ENCODE measurements at places on chromosomes 5 and 9.

DNA sequence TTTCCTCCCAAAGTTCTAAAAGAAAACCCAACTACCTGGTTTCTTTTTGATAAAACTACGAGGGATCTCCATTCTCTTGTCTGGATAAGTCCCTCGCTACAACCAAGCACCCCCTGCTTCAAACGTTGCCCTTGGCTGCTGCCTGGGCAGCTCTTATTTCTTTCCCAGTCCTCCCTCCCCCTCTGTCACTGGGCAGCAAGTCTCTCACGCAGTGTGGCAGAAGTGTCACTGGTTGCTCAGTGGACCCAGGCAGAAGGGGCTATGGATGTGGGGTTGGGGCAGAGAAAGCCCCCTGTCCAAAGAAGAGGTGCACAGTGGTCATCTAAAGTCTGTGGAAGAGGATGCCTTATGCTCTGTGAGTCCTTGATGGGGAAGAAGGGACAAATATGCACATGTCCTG is 7.2 kb upstream of the SMIM32 start:
- DNase-seq, result no peak

DNA sequence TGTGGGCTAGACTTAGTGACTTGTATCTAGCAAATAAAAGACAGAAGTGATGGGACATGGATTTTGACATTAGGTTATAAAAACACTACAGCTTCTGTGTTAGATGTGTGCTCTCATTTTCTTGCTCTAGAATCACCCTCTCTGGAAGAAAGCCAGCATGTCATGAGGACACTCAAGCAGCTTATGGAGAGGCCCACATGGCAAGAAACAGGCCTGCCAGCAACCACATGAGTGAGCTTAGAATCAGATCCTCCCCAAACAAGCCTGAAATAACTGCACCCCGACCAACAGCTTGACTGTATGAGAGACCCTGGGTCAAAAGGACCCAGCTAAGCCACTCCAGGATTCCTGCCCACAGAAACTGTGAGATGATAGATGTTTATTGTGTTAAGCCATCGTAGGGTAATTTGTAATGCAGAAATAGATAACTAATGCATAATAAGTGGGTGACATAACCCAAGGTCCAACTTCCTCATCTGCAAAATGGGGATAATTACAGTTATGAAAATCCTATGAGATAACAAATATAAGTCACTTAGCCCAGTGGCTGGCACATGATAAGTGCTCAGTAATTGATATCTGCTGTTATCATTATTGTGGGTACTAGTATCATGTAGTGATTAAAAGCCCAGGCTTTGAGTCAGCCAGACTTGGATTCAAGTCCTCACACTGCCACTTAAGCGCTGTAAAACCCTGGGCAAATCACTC is 86.5 kb downstream of the KLHL3 start:
- no peak for DNase-seq

GRCh38 chr9:71285191-71285656 is 163.8 kb upstream of the TRPM3 start:
- DNase-seq, result no peak

GRCh38 chr5:57338068-57338867 is 144.3 kb downstream of the ACTBL2 start:
- no peak for DNase-seq

DNA sequence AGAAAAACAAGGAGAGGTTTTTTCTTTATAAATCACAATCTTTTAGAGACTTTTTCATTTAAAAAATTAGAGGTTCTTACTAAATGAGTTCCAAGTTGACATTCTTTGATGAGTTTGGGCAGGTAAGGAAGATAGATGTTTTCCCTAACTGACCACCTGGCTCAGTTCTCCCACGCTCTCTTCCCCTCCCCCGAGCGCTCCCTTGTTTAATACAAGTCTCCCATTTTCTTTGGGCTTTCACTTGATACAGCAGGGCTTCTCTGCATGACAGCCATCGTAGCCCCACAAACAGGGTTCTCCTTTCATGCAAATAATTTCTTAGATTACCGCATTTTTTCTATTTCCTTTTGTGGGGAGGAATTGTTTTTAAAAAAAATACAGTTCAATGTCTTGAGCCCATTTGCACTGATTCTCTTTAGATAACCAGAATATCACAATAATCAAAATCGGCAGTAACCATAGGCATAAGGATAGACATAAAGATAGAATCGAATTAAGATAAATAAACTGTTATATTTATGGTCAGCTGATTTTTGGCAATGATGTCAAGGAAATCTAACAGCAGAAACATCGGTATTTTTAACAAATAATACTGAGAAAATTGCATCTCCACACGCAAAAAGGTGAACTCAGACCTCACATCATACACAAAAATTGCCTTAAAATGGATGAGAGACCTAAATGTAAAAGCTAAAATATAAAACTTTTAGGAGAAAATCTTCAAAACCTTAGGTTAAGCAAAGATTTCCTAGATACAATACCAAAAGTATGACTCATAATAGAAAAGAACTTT is 325.4 kb downstream of the PIK3R1 start:
- DNase-seq, result no peak

GRCh38 chr9:87569518-87569917 is 71.9 kb downstream of the DAPK1 start:
- DNase-seq, result no peak

- DNase-seq, result no peak
Measured at GRCh38 chr9:106615118-106615889, 247.7 kb upstream of the ZNF462 start.

- no peak for DNase-seq
Measured at GRCh38 chr5:134547066-134547465, 21.6 kb downstream of the JADE2 start.

DNA sequence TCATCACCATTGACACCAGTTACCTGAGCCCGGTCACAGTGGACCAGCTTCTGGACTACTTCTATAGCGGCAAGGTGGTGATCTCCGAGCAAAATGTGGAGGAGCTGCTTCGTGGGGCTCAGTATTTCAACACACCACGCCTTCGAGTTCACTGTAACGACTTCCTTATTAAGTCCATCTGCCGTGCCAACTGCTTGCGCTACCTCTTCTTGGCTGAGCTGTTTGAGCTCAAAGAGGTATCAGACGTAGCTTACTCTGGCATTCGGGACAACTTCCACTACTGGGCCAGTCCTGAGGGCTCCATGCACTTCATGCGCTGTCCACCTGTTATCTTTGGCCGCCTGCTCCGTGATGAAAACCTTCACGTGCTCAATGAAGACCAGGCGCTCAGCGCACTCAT is 520 bp downstream of the CCIN start:
- DNase-seq, result no peak

DNA sequence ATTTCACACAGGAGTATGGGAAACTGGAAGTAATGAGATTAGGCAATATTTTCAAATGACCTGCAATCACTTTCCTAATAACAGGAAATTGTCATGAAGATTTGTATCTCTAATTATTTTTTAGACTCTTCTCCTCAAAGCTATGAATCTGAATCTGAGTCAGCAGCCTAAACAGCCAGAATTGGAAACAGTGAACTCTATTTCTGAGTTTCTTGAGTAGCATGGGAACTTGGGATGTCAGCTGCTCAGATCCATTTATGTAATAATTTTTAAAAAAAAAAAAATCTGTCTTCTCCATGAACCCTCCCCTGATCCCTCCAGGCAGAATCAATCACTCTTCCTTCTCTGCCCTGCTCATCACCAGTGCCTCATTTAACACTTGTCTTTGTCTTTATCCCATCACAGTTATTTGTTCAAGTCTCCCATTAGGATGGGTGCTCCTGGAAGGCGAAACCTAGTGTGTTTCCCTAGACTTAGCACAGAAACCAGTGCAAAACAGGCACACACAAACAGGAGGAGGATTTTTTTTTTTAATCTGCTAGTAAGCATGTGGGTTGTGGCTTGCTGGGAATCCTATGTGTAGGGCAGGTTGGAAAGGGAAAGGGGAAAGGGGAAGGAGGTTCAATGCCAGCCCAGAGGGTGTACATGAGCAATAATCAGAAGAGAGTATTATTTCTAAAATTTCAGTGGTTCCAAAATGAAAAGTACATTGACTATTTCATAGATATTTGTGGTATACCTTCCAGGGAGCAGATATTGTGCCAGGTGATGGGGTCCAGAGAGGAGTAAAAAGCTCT is 186.8 kb downstream of the TTLL11 start:
- no peak for DNase-seq

DNA sequence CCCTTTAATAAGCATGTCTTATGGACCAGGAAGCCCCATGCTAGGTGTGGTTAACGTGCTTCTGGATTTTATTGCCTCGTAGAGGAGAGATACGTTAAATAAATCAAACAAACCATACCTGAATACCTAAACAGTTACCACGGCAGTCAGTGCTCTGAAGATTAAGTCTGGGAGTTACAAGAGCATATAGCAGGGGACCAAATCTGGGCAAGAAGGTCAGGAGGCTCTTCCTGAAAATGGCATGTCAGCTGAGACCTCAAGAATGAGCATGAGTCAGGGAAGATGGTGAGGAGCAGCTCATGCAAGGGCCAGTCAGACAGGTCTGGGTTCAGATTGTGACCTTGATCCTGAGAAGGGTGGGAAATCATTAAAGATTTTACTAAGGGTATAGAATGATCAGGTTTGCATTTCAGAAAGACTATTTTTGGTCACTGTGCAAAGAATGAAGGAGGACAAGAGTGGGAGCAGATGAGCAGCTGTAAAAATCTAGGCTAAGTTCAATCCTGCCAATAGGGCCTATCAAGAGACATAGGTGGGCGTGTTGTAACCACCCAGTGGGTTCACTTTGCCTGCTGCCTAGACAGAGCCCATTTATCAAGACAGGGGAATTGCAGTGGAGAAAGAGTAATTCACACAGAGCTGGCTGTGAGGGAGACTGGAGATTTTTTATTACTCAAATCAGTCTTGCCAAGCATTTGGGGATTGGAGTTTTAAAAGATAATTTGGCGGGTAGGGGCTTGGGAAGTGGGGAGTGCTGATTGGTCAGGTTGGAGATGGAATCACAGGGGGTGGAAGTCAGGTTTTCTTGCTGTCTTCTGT is 4.8 kb upstream of the ZNF366 start:
- DNase-seq, result no peak

DNA sequence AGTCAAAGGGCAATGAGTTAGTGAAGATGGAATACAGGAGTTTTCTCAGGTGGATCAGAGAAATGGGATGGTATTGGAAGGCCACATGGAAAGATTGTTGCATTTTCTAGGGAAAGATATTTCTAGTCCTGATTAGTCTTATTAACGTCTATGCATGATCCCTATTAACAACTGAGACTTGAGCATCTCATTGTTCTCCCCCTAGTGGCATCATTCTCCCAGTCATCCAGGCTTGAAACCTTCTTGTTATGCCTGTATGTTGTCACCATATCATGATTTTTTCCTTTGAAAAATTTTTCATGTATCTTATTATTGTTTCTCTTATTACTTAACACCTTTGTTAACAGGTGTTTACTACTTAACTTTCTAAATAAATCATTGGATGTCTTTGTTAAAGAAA is 34.4 kb downstream of the KIF2A start:
- no peak for DNase-seq

DNA sequence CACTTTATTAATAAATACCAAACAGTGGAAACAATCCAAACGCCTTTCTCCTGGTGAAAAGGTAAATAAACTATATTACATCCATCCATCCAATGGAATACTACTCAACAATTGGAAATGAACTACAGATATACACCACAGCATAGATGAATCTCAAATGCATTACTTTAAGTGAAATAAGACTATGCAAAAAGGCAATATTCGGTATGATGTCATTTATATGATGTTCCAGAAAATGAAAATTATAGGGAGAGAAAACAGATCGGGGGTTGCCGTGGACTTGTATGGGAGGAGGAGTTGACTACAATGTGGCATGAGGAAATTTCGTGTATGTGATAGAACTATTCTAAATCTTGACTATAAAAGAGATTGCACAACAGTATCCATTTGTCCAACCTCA is 27.5 kb upstream of the SLIT3 start:
- DNase-seq, result no peak

DNA sequence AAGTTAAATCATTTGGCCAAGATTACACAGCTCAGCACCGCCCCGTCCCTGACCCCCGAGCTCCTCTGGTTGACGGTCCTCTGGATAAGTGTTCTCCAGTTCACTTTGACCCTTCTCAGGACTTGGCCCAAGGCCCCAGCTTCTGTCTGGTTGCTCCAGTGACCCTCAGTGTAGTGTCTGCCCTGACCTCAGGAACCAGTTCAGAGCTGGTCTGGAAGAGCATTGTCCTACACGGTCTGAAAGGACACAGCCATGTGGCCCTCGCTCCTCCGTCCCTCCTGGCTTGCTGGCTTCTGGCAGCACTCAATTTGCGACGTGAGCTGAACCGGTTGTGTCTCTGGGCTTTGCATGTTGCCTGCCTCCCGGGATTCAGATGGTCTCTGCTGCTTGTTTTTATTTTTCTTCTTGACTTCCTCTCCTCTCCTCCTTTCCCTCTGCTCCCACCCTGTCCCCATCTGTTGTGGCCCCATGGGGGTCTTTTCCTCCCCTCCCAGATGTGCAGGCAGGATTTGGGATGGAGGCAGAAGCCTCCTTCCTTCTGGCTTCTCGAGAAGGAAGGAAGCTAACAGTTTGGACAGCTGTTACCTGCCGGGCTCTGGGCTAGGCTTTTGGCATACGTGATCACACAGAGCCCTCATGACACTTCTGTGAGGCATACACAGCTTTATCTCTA is 72.0 kb downstream of the PPARGC1B start:
- DNase-seq, result no peak

GRCh38 chr9:33291901-33292300 is 1.6 kb downstream of the NFX1 start:
- no peak for DNase-seq

- no peak for DNase-seq
Measured at GRCh38 chr5:121915765-121916164, 46.0 kb upstream of the SRFBP1 start.

DNA sequence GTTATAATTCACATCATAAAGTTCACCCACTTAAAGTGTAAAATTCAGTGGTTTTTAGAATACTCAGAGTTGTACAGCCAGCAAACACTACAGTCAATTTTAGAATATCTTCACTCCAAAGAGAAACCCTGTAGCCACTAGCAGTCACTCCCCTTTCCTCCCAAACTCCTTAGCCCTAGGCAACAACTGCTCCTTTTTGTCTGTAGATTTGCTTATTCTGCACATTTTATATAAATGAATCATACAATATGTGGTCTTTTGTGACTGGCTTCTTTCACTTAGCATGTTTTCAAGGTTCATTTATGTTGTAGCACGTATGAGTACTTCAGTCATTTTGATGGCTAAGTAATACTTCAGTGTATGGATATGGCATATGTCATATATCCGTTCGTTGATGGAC is 38.7 kb downstream of the TGFBR1 start:
- no peak for DNase-seq

GRCh38 chr5:108953940-108954339 is 206.2 kb downstream of the FER start:
- no peak for DNase-seq

DNA sequence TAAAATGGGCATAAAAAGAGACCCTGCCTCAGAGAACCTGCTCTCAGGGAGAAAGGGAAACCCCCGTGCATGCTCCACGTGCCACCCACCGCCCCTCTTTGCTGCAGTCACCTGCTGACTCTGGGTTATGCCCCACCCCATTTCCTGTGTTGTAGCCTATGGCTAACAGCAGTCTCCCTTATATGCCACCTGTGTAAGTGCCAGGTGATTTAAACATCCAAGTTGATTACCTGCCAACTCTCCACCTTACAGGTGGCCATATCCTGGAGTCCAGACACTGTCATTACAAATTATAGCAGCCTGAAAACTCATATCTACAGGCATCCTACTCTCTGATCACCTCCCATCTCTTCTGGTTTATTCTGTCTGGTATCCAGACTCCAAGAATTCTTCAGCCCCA is 242.6 kb downstream of the HSPA4 start:
- no peak for DNase-seq
